ENCODE measurements at places on chromosomes 16 and 17.
A peak's percentile ranks its signal among the peaks of the same experiment; 100 is the strongest.

- peak; percentile 79 for DNase-seq
These were observed 6.1 kb downstream of the SSTR5 start for GRCh38 chr16:1078579-1079021.

- no peak for DNase-seq
These were observed 44.2 kb downstream of the N4BP1 start for GRCh38 chr16:48565752-48566151.

DNA sequence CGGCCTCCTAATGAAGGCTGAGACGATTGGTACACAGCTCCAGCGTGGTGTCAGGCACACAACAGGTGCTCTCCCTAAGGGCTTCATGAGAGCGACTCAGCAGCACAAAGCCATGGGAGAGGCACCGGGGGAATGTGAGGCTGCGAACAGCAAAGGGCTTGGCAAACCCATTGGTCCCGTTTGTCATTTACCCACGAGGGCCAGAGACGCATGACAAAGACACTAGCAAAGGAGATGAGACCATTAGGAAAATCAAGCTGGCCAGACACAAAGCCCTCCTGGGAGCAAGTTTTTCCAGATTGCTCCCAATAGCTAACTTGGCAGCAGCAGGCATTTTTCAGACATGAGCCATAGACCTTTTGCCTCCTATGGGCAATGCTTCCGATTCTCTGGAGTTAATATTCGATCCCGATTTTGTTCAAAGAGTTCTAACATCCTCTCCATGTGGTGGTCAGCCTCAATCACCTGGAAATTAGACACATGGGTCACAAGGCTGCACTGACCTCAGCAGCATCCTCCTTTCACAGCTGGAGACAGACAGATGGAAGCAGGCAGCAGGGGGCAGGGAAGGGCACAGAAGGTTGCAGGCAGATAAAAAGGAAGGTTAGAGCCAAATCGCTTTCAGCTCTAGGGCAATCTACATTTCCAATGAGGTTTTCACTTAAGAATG lies 38.2 kb downstream of the TK2 start:
- peak; percentile 86 for DNase-seq

- peak; percentile 59 for DNase-seq
These were observed 13.1 kb upstream of the MMD start for GRCh38 chr17:55434721-55435120.

DNA sequence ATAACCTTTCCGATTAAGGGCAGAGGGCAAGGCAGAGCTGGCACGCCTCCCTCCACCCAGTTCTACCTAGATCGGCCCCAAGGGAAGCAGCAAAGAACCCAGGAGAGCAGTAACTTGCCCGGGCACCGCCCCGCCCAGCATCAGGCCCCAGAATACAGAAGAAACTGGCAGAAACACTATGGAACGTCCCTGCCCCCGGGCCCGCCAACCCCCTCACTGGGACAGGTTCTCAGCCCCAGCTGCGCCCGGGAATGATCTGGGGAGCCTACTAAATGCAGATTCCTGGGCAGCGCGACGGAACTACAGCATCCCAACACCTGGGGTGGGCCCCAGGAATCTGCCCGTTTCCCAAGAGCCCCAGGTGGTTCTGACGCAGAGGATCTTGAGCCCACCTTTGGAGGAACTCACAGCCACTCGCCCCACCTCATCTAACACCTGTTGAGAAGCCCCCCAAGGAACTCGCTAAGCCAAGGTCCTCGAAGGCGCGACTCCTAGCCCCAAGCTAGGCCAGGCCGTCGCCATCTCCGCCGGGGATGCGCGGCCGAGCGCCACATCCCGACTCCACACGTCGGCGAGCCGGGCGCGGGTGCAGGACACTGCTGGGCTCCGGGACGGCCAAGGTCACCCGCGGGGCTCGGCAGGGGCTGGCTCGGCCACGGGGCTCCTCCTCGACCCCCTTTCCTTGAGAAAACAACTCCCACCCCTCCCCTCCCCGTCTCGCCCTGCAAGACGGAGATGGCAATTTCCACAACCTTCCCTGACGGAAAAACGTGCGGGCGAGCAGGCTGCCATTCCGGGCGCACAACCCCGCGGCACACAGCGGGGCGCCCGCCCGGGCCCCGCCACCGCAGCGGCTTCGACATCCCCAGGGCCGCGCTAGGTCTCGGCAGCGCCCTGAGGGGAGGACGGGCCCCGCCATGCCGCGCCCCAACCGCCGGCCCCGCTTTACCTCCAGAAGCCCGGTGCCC lies 913 bp downstream of the CDIP1 start:
- DNase-seq, result peak; percentile 16

DNA sequence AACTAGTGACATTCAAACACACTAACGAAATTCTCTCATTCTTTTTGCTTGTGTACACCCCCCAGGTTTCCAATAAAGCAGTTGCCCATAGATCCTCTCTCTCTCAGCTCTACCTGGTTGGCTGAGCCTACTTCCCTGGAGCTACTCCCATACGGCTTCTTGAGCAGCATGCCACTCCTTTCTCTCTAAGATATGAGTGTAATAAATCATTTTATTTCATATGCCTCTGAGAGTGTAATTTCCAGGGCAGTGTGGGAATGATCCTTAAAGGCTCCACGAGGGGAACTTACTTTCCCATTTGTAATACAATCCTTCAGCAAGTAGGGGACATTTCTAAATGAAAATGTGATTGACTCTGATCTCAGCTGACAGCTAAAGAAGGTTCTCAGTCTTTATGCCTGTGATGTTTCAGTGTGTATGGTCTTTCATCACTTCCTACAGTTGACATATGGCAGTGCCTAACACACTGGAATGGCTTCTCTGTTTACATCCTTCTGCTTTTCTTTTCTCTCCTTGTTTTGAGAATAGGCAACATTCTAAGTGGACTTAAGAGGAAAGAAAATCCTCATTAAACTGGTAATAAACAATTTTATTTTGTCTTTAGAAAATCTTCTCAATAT lies 1194.3 kb upstream of the CDH8 start:
- DNase-seq, result no peak

DNA sequence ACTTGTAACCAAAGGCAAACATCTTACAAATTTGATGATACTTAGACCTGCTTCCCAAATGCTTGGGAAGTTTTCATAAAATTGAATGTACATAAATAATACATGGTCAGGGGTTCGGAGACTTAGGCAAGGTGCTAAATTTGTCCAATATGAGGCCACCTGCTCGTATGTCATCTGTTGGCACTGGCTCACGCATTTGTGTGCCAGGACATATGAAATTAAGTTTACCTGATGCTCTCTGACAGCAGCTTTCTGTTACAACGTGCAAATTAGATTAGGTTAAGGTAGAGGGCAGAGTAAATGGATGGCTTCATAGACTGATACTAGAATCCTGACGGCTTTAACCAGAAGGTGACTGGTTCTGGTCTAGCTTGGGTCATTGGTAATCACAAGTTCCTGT lies 970.3 kb upstream of the RBFOX1 start:
- DNase-seq, result no peak

- no peak for DNase-seq
These were observed 13.1 kb downstream of the FMNL1 start for GRCh38 chr17:45234641-45235415.

DNA sequence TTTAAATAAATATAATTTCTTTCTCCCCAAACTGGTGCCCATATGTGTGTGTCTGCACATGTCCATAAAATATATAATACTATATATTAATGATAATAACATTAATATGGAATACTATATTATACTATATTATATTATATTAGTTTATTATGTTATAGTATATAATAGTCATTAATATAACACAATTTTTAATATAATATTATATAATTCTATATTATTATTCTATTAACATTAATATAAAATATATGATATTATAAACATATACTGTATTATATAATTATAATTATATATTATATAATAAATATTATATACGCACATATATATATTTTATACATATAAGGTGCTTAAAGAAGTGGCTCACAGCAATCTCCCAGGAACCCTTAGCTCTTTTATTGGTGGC lies 513.0 kb upstream of the CDH11 start:
- no peak for DNase-seq

DNA sequence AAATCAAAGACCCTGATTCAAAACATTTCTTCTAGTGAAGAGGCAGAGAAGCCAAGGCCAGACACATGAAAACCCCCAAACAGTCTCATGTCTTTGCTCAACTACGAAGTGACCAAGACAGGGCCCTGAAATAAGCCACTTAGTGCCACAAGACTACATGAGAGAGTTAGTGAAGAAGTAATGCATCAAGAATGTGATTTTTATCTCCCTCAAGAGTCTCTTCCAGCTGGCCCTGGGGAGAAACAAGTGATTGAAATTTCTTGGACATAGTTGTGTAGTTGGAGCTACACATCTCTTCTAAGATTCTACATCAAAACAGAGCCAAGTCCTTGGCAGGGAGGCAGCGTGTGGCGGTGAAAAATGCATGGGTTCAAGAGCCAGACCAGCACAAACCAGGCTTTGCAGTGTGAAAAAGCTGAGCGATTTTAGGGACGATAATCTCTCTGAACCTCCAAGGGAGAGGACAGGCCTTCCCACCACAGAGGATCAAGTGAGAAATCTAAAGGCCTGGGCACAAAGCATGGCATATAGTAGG lies 30.6 kb downstream of the LYRM1 start:
- DNase-seq, result no peak

DNA sequence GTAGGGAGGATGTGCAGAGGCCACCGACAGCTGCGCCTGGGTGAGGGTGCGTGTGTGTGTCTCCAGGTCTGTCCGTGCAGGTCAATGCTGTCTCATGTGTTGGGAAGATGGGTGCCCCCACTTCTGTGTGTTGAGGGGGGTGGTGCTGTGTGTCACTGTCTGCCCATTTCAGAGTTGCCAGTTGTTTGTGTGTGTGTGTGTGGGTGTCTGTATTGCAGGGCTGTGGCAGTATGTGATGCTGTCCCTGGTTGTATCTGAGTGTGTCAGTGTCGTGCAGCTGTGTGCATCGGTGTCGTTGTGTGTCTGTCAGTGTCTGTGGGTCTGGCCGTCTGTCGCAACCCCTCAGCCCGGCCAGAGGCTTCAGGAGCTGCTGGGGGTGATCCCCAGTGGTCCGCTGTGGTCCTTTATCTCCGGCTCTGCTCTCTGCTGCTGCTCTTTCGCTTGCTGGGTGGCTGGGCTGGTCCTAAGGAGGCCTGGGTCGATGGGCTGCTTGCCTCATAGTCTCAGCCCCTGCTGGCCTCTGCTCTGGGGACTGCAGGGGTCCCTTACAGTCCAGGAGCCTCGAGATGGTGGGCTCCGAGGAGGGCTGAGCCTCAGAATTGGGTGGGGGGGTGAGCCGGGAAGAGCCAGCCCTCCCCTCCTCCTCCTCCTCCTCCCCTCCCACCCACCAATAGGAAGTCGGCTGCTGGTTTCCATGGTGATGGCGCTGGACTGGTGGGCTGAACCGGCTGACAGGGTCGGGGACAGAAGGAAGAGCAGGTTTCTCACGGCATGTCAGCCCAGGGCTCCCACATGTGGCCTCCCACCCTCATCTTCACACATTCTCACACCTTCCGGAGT lies at the start of gene TSPOAP1:
TSS of gene TSPOAP1 (minus strand) at position 601 of the 840 bp plus-strand sequence. CDS start 875 bp downstream, outside the sequence.
- DNase-seq, result no peak

GRCh38 chr16:82108774-82109173 lies 61.2 kb downstream of the MPHOSPH6 start:
- DNase-seq, result peak; percentile 40

GRCh38 chr16:73878611-73879010 lies 418.0 kb upstream of the PSMD7 start:
- peak; percentile 66 for DNase-seq

GRCh38 chr16:50201787-50202186 lies 48.7 kb downstream of the TENT4B start:
- no peak for DNase-seq

GRCh38 chr17:1126801-1127550 lies 52.8 kb downstream of the ABR start:
- DNase-seq, result no peak

- no peak for DNase-seq
These were observed 13.4 kb upstream of the PLLP start for GRCh38 chr16:57297856-57298255.
